Sciatic nerve (tissue), 2 donors: ENCODE measurements at places on chromosomes 12 and 14. TPM values are rescaled to one million over a fixed set of nuclear protein-coding genes. Genes with fewer than 3 reads are reported as not detected.

DNA sequence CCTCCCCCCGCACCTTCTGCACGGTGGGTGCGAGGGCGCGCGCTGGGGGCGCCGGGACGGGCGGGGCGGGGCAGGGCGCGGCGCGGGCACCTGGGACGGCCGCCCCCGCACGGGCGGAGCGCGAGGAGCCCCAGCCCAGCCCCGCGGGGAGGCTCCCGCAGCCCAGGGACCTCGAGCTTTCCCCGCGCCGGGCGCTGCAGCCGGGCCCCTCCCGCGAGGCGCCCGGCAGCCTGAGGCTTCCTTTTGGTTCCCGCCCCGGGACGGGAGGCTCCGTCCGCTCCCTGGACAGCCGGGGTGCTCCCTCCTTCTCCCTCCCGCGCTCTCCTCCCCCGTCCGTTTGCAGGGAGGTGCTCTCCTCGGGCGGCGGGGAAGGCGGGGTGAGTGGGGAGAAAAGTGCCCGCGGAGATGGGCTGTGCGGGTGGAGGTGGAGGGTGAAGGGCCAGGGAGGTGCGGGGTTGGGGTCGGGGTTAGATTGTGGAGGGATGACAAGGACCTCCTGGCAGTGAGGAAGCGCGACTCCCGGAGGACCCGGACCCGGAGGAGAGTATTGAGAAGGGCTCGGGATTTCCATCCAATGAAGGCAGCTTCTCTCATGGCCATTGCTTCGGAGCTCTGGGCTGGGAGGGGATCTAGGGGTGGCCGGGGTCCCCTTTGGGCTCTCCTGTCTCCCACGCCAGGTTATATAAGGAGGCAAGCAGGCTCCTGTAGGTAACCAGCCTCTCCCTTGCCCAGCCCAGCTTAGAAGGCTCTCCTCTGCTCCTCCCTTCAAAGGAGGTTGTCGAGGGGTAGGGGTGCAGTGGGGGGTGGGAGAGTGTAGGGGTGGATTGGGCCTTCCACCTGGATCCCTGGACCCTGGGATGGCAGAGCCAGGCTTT is 645 bp downstream of the JDP2 start:
- DNase-seq, result peak; percentile 75

DNA sequence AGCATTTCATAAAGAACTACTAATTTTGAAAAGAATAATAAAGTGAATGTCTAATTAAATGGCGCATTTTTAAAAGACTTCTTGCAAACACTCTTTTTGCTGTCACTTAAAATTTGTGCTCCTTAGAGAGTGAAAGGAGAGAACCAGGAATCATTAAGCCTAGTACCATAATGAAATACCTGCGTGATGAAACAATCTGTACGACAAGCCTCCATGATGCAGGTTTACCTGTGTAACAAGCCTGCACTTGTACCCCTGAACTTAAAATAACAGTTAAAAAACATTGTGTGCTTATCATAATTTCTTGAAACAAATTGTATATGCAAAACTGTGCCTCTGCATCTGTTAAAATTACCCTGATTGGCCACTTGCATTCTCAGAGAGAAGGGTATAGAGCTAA is 108.1 kb downstream of the MGAT4C start:
- DNase-seq, result no peak

- no peak for DNase-seq
Measured at GRCh38 chr12:113092607-113093408, 36.3 kb downstream of the DTX1 start.

The KRT82 gene
- total RNA-seq, result not detected

The INHBC gene
- not detected for total RNA-seq

DNA sequence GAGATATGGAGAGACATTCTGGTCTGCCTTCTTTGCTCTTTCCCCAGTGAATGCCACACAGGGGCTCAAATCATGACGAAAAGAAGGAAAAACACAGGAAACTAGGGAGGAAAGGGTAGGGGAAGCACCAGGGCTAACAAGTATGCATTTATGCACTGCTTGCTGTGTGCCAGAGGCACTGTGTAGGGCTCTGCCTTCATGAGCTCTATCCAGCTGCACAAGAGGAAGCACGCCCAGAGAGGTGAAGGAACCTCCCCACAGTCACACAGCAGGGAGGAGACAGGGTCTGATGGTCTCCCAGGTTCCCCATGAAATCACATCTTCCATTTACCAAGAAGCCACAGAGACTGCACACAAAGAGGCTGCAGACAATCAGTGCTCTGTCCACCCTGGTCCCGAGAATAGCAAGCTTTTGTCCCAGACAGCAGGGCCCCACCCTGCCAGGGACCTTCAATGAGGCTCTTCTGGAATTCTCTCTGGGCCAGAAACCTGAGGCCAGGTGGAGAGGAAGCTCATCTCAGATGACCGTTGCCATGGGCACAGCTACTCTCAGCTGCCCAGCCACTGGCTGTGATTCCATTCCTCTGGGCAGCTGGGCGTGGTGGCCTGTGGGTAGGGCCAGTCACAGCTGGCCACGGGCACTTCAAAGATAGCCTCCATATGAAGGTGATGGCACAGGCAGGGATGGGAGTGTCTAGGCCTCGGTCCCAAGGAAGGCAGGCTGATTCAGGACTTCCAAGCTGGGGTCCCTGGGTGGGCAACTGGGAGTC is 7.3 kb upstream of the TRPV4 start:
- DNase-seq, result no peak

DNA sequence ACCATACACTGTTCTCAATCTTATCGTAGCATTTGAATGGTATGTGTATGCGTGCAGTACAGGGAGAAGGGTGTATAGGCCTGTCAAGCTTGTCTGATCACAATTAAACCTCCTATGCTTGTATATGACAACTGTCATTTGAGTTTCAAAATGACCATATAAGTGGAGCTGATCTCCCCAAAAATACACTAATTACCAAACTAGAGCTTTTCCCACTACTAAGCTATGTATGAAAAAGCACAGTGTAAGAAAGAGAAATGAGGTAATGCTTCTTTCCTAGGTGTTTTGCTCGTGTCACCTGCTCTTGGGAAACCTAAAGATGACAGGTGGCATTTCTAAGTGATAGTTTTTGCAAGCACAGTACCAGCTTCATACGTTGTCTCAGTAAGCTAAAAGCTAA is 1.1 kb upstream of the STK38L start:
- no peak for DNase-seq

The WBP11 gene
- total RNA-seq, result 63.8 TPM

DNA sequence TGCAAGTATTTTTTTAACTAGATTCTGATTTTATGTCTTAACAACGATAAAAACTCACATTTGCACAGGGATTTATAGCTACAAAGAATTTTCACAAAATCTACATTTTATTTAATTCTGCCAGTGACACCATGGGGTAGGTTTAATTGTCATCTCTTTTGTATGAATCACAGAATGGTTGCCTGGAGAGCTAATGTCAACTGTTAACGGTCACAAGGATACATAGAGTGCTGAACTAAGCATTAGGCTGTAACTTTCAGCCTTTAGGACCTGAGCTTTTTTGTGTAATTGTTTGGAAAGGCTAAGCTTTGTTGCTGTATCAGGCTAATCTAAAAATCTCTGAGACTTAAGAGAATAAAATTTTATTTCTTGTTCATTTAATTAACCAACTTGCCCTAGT is 465.3 kb upstream of the TBX3 start:
- DNase-seq, result no peak

GRCh38 chr12:3138941-3139511 is 61.8 kb downstream of the TSPAN9 start:
- no peak for DNase-seq

DNA sequence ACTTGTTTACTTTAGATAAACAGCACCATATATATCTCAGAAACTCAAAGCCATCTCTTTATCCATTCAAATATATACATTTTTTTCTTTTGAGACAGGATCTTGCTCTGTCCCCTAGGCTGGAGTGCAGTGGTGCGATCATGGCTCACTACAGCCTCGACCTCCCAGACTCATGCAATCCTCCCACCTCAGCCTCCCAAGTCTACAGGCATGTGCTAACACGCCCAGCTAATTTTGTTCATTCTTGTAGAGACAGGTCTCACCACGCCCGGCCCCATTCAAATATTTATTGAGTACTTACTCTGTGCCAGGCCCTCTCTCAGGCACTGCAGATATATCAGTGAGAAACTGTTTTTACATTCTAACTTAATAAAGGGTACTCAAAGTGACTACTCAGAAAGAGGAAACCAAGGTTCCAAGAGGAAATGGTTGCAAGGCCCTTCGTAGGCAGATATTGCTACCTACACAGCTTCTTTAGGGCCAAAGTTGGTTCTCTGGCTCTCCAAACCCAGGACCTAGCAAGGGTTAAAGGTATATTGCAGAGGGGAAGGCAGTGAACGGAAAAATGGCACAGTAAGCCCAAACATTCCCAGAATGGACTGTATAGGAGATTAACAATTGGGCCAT is 2.9 kb downstream of the ATXN3 start:
- DNase-seq, result no peak

The HRK gene
- total RNA-seq, result 0.22 TPM

- peak; percentile 52 for DNase-seq
Measured at GRCh38 chr12:53078425-53079225, 565 bp downstream of the SPRYD3 start.

- peak; percentile 42 for DNase-seq
Measured at GRCh38 chr14:101101456-101102056, 198.0 kb upstream of the RTL1 start.

GRCh38 chr12:48966177-48966895 is 5.2 kb downstream of the WNT10B start:
- DNase-seq, result no peak

- no peak for DNase-seq
Measured at GRCh38 chr14:56002342-56002741, 115.9 kb upstream of the PELI2 start.

- DNase-seq, result no peak
Measured at GRCh38 chr12:70393787-70394499, 27.9 kb downstream of the KCNMB4 start.

DNA sequence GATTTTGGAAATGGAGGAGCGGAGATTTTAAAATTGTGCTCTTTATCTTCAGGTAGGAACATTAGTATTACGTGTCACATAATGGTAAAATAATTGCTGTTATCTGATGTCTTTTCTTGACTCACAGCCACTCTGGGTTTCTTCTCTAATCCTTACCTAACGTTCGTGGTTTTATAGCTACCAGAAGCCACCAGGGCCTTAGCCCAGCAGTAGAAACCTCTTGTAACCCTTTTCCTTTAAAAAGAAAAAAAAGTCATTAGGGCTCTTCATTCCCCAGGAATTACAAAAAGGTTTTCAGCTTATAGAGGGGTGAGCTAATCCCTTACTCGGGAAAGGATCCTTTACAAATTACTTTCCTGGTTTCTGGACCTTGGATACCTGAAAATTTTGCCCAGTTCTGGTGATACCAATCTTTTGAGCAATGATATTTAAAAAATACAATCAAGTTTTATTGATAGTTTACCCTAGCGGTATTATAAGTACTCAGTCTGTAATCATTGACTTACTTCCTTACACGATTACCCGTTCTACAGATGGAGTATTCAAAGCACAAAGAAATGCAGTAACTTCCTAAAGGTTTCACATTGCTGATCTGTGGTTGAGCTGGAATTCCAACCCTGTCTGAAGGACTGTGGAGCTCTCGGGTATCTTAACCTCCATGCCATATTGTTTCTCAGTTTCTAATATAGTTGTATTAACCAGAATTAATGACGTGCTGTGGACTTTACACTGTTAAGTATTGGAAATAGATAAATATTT is 1.6 kb downstream of the GABARAPL1 start:
- no peak for DNase-seq

The HOXC11 gene
- 1.2 TPM for total RNA-seq

DNA sequence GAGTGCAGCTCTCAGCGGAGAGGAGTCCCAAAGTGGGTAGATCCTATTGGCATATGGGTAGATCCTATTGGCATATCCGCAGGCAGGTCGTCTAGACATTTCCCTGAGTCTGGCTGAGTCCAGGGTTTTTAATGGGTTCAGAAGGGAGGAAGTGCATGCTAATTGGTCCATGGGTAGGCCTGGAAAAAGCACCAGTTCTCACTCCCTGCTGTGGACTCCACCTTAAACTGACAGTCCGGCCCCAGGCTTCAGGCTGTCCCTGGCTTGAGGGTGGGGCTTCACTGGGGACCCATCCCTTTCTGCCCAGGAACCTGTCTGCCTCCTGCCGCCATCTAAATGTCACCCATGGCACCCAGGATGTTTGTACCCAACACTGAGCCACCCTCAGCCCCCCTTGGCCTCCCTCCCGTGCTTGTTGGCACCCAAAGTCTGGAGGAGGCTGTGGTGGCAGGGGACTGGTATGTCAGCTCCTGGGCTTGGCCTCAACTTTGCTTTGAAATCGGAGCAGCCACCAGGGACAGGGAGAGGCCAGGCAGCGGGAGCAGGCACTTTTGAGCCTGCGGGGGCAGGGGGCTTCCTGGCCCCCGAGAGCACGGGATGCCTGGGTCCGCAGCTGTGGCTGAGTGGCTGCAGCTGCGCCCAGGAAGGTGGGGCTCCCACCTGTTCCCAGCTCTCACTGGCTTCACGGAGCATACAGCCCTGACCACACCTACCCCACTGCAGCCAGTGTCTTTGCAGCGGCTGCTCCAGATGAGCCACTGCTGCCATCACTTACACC is 29.6 kb upstream of the YAF2 start:
- DNase-seq, result no peak

GRCh38 chr14:28308734-28309133 is 457.9 kb upstream of the FOXG1 start:
- no peak for DNase-seq
